ENCODE measurements at places on chromosomes 1 and 21.
A peak's percentile ranks its signal among the peaks of the same experiment; 100 is the strongest.

GRCh38 chr1:112557385-112557784, 48.6 kb downstream of the WNT2B start:
- no peak for DNase-seq

DNA sequence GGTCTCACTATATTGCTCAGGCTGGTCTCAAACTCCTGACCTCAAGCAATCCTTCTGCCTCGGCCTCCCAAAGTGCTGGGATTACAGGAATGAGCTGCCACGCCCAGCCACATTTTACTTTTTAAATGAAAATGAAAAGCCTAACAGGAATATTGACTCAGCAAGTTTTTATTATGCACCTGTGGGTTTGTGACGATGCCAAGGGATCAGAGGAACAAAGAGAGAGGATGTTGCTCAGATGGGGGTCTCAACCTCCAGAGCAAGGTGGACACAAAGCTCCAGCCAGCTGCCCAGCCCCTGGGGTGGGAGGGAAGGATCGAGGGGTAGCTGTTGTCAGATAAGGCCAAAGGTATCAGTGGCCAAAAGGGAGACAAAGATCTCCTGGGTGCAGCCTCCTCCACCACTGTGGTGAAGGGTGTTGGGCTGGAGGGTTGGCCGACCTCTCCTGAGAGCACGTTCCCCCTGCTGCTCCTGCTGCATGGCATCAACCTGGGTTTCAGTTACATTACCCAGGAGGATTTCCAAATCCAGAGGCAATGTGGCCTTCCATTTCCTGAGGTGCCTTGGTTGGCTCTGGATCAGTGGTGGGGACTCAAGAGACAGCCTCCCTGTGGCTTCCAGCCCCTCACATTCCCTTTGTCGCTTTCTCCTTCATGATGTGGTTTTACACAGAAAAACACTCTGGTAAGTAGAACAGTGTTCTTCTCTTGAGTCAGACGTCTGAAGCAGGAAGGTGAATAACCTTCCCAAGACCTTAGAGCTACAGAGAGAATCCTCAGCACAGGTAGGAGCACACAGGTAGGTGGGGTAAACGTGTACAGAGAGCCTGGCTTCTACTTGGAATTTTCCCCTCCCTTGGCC, 34.2 kb downstream of the ZNF496 start:
- no peak for DNase-seq

DNA sequence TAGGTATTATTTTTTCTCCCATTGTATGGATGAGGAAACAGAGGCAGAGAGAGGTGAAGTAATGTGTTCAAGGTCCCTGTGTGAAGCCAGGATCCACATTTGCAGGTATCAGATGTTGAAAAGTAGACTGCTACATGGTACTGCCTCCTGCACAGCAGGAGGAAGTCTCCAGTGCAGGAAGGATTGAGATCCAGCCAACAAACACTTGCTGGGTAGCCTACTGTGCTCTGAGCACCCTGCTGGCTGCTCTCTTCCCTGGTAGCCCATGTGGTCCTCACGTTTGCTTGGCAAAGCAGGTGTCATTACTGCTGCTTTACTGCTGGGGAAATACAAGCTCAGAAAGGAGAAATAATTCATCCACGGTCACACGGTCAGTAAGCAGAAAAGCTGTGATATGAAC, 21.3 kb upstream of the GRIK3 start:
- no peak for DNase-seq

DNA sequence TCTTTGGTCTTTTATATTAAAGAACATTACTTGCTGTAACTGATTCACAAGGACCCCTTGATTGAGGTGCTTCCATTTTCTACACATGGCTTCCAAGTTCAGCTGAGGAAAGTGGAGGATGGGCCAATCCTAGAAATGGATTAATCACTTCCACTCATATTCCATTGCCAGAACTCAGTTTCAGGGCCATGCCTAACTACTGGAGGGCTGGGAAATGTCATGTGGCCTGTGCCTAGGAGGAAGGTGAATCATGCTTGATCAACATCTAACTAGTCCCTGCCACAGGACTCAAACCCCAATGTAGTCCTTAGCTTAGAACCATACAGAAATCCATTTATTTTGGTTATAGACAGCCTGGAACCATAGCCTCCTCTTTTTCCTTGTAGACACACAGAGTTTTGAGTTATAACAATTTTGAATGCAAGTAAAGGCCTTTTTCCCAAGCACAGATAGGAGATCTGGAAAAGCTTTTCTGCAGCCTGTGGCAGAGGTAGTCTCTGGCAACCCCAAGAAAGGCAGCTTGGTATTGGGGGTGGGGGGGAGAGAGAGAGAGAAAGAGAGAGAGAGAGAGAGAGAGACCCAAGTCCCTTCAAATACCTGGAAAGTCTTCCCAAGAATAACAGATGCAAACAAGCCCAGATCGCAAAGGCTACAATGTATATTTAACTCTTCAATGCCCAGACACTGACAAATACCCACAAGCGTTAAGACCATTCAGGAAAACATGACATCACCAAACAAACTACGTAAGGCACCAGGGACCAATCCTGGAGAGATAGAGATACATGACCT, 12.5 kb downstream of the MAST2 start:
- no peak for DNase-seq

GRCh38 chr1:115982400-115982799, 6.1 kb downstream of the SLC22A15 start:
- DNase-seq = no peak

GRCh38 chr1:201603613-201604232, 64.8 kb downstream of the NAV1 start:
- no peak for DNase-seq

DNA sequence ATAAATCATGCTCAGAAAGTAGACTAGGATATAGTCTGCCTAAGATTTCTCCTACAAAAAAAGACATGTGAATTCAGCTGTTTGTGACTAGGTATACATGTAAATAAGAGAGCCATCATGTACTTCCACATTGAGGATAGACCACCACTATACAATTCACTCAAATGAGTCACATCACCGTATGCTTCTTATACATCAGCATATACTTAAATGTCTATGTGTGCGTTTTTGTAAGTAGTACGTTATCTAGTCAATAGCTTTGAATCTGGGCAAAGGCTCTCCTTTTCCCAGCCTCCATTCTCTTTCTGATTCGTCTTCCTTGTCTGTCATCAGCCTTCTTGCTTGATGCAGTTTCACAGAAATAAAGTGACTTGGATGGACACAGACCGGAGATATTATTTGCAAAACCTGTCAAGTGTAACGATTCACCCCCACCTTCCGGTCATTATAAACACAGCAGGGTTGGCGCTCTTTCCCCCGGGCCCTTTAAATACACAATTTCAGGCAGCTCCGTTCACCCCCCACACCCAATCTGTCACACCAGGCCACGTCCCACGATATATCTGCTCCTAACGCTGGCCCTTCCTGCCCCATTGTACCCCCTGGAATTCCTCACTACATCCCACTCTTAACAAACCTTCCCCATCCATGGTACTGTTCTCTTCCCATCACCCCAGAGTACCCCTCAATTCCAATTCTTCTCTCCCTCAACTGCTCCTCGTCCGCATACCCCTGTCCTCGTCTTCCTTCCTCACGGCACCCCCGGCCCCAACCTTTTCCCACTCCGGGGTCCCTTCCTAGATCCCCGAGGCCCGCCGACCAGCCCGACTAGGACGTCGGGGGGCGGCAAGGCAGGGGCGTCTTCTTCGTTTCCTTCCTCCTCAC, 636 bp downstream of the VAMP4 start:
- peak; percentile 10 for DNase-seq

- DNase-seq = no peak
These were observed 22.0 kb downstream of the GNAI3 start for GRCh38 chr1:109570414-109570813.

DNA sequence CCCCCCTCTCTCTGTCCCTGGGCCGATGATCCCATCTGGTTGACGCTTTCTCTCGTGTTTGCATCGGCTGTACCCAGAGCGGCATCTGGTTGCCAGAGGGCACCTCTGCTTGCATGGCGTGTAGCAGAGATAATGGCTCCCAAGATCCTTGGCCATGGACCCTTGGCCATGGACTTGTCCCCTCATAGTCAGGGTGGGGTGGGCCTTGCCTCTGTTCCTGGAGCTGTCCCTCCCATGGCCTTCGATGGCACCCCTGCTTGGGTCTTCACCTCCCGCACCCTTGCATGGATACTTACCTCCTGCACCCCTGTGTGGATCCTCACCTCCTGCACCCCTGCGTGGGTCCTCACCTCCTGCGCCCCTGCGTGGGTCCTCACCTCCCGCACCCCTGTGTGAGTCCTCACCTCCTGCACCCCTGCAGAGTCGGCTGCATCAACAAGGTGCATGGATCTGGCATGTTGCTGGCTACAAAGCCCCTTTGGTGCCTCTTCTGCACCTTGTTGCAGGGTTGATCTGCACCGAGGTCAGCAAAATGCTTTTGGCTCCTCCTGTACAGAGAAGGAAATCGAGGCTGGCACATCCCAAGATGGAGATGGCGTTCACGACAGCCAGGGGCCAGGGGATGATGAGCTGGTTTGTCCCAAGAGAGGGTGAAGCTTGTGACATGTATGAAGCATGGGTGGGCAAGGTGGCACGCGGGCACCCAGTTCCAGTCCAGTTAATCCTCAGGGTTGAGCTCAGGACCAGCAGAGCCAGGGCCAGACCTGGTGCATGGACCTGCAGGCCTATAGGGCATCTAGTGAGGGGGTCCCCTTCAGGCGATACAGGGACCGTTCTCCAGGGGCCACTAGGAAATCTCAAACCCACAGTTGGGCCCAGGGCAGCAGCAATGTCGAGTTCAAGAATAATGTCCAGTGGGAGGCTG, 46.1 kb upstream of the C1orf174 start:
- DNase-seq = no peak

DNA sequence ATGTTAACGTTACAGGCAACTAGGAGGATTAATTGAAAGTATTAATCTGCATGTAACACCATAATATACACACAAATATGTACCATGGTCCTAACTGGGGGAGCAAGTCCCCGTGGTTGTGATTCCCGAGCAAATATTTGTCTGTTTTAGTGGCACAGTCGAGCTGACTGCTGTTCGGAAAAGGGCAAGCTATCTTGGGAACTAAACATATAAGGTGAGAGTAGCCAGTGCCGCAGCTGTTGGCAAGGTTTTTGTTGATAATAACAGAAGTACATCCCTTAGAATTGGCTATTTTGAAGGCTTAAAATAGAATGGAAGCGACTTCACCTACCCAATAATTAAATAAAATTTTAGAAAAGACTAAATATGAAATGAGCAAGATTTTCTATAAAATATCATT, 45.5 kb downstream of the UCHL5 start:
- no peak for DNase-seq

GRCh38 chr1:50527249-50527986, 104.2 kb upstream of the DMRTA2 start:
- no peak for DNase-seq

GRCh38 chr1:41955461-41956159, 36.9 kb upstream of the HIVEP3 start:
- DNase-seq = no peak

DNA sequence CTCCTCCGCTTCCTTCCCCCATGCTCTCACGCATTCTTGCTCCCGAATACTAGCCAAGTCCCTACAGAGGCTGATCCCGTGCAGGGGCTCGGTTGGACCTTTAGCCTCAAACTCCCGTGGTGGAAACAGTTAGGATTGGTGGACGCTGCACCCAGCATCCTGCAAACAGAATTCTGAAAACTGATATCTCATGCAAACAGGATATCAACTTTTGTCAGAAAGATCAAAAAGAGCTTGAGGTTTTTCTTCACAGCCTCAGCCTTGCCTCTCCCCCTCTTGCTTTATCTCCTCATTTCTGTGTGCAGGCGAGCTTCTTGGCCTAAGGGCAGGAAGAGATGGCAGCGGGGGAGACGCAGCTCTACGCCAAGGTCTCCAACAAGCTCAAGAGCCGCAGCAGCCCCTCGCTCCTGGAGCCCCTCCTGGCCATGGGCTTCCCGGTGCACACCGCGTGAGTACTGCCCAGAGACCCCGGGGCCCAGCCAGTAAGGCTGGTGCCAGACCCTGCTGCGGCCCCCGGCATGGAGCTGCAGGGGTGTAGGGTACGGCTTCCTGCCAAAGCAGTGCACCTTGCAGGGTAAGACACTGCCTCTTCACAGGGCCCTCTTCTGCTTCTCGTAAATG, at the start of gene UBASH3A:
UBASH3A (plus strand) TSS at position 292 of the 621 bp plus-strand sequence; CDS start at position 336, 44 bp downstream.
- no peak for DNase-seq

DNA sequence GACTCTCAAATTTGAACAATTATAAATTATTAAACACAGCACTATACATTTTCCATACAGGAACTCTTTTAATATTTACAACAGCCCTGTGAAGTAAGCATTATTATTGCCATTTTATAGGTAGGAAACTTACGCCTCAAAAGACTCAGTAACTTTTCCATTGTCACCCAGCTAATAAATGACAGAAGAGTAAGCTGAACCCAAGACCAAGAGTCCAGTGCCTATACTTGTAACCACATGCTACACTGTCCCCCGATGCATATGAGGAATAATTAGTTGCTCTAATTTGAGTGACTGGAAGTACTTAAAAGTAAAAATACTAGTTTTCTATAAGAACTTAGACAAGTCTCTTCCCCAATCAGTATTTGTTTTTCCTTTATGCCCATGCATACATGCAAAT, 88.5 kb downstream of the PTPN14 start:
- no peak for DNase-seq

DNA sequence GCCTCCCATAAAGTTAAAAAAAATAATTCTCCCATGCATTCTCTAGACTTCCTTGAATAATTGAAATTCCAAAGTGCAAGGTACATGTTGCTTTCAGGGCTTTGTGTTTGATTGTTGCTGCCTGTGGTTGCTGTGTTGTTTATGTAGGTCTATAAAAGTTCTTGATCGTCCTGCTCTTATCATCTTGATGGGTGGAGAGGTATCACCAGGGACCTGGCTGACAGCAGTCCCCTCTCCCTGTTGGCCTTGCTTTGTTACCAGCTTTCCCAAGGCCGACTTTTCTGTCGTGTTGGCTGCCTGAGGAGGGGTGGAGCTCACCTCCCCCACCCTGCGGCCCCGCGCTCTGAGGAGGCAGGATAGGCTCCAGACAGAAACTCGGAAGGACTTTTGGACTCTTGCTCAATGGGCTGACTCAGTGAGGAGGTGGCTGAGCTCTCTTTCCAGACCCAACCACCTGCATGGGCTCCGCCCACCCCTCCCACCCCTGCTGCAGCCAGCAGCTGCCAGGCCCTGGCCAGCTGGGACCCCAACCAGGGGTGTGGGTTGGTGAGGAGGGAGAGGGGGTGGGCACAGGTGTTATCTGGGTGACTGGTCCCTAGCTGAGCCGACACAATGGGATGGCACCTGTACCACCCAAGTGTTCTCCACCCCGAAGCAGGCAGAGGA, 2.0 kb downstream of the INAVA start:
- no peak for DNase-seq

DNA sequence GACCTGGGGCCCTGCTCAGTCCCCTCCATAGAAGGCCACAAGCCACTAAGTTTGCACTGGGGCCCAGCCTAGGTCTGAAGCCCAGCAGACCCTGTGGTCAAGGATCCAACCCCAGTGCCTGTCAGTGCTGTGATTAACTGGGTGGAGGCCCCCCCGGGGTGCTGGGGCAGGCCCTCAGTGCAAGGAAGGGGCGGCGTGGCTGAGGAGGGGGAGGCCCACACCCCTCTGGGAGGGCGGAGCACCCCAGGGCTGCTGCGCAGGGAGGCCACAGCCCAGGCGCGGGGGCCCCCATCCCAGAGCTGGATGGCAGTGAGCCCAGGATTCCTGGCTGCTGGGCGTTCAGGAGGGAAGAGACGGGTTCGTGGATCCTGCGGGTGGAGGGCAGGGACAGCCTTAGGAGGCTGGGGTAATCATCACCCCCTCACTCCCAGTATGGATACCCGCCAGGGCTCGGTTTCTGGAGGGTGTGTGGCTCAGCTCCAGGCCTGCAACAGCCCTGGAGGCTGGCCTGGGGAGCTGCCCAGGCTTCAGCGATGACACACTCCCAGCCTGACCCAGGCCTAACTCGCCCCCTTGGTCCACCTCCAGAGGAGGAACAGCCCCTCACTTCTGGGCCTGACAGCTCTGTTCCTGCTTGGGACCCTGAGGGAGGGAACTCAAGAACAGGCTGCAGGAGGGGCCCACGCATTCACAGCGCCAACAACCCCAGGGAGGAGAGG, 890 bp downstream of the GJC2 start:
- DNase-seq = no peak

All from stimulated activated CD4-positive, alpha-beta T cell treated with anti-CD3 and anti-CD28 coated beads, TNF-alpha, amount 100 ng/mL, for 1 hour (primary cell).